Tibial nerve (tissue), 4 donors: ENCODE measurements at places on chromosomes 12 and 14. TPM values are rescaled to one million over a fixed set of nuclear protein-coding genes. Genes with fewer than 3 reads are reported as not detected.
A peak's percentile ranks its signal among the peaks of the same experiment; 100 is the strongest.

The IRAK3 gene
- total RNA-seq: 31.6 TPM

GRCh38 chr14:100764471-100765115 is 37.9 kb downstream of the DLK1 start:
- no peaks in the 10 kb centered on the region for H3K4me1 ChIP-seq
- H3K4me3 ChIP-seq: no peak overlapping the region
- no peaks in the 10 kb centered on the region for H3K36me3 ChIP-seq
- DNase-seq: no peak
- no peaks in the 10 kb centered on the region for H3K27me3 ChIP-seq
- H3K27ac ChIP-seq: no peak overlapping the region

The FGD6 gene
- total RNA-seq: 11.1 TPM

The TMCC3 gene
- 16.1 TPM for total RNA-seq

DNA sequence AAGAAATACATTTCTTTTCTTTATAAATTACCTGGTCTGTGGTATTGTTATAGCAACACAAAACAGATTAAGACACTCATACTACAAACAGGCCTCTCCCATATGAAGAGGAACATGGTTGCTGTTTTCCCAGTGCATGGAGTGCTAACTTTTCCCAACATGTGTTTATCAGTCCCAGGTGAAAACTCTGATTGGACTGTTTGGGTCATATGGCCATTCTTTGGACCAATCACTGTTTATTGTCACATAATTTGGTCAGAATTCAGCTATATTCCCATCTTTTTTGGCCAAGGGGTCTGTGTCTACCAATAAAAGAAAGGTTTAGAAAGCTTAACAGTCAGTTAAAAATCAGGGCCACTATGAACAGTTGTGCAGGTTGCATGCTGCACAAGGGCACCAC is 35.4 kb upstream of the CCDC60 start:
- H3K36me3 ChIP-seq: no peaks in the 10 kb centered on the region
- H3K27ac ChIP-seq: no peak overlapping the region
- no peak overlapping the region for H3K4me3 ChIP-seq
- H3K27me3 ChIP-seq: no peaks in the 10 kb centered on the region

GRCh38 chr12:51977320-51977753 is 25.8 kb downstream of the ACVR1B start:
- peaks cover 4% of the 10 kb centered on the region for H3K4me1 ChIP-seq
- no peaks in the 10 kb centered on the region for H3K27me3 ChIP-seq
- H3K36me3 ChIP-seq: no peaks in the 10 kb centered on the region
- H3K4me3 ChIP-seq: no peak overlapping the region
- no peak for DNase-seq

- no peak overlapping the region for H3K27ac ChIP-seq
- H3K27me3 ChIP-seq: no peaks in the 10 kb centered on the region
- H3K4me1 ChIP-seq: peaks cover 7% of the 10 kb centered on the region
Observed at GRCh38 chr12:92002195-92002649, 143.4 kb downstream of the BTG1 start.

- H3K4me3 ChIP-seq: no peak overlapping the region
- no peak for DNase-seq
- no peak overlapping the region for H3K27ac ChIP-seq
- no peaks in the 10 kb centered on the region for H3K4me1 ChIP-seq
- no peaks in the 10 kb centered on the region for H3K27me3 ChIP-seq
- no peaks in the 10 kb centered on the region for H3K36me3 ChIP-seq
Observed at GRCh38 chr12:109513051-109513450, 35.6 kb downstream of the UBE3B start.

The FGF6 gene
- not detected for total RNA-seq

The KRT73 gene
- not detected for total RNA-seq

The SMOC1 gene
- total RNA-seq: 13.8 TPM

- no peaks in the 10 kb centered on the region for H3K27me3 ChIP-seq
- no peak overlapping the region for H3K4me3 ChIP-seq
- peaks cover 4% of the 10 kb centered on the region for H3K4me1 ChIP-seq
- H3K36me3 ChIP-seq: no peaks in the 10 kb centered on the region
Observed at GRCh38 chr14:80850197-80850814, 91.2 kb downstream of the CEP128 start.

GRCh38 chr12:31729705-31730104 is 884 bp upstream of the AMN1 start:
- H3K4me1 ChIP-seq: peaks cover 12% of the 10 kb centered on the region
- DNase-seq: no peak
- H3K36me3 ChIP-seq: no peaks in the 10 kb centered on the region

DNA sequence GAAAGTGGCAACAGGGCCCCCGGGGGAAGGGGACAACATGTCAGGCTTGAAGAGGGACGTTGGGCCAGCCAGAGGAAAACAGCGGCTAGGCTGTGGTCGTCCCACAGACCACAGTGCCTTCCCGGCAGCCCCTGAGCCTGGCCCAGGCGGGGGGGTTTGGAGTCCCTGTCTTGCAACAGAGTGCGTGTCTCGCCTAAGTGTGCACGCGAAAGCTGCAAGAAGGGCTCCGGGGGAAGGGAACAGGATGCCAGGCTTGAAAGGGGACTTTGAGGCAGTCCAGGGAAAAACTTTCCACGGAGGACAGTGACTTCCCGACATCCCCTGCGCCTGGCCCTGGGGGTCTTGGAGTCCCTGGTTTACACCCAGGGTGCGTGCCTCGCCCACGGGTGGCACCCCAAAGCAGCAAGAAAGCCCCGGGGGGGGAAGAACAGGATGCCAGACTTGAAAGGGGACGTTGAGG is 157.5 kb upstream of the ALG10B start:
- H3K4me1 ChIP-seq: no peaks in the 10 kb centered on the region
- no peak for DNase-seq
- H3K27ac ChIP-seq: no peak overlapping the region
- no peak overlapping the region for H3K4me3 ChIP-seq

DNA sequence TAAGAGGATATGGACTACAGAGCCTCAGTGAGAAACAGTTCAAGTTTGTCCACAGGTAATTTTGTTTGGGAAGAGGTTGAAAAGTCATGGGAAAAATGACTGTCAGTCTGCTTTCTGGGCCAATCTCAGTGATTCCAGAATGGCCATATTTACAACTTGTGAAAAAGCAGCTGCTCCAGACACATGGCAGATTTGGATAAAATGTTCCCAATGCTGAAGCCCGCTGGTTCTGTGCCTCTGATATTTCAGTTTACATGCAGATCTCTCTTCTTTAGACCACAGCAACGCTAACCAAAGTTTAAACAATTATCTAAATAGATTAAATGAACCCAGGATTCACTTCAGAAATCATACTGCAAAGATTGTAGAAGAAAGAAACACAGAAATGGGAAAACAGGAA is 222.8 kb downstream of the SOX5 start:
- no peaks in the 10 kb centered on the region for H3K36me3 ChIP-seq
- no peak overlapping the region for H3K4me3 ChIP-seq
- DNase-seq: no peak
- H3K27me3 ChIP-seq: no peaks in the 10 kb centered on the region
- no peak overlapping the region for H3K27ac ChIP-seq
- H3K4me1 ChIP-seq: no peaks in the 10 kb centered on the region

GRCh38 chr12:80056845-80057244 is 42.5 kb upstream of the OTOGL start:
- no peak overlapping the region for H3K27ac ChIP-seq
- no peak overlapping the region for H3K4me3 ChIP-seq
- no peaks in the 10 kb centered on the region for H3K36me3 ChIP-seq
- no peak for DNase-seq

The GZMB gene
- total RNA-seq: 4.8 TPM

- H3K27me3 ChIP-seq: no peaks in the 10 kb centered on the region
- H3K36me3 ChIP-seq: no peaks in the 10 kb centered on the region
- H3K27ac ChIP-seq: no peak overlapping the region
- no peak overlapping the region for H3K4me3 ChIP-seq
Observed at GRCh38 chr12:110077800-110078199, 29.5 kb upstream of the C12orf76 start.

DNA sequence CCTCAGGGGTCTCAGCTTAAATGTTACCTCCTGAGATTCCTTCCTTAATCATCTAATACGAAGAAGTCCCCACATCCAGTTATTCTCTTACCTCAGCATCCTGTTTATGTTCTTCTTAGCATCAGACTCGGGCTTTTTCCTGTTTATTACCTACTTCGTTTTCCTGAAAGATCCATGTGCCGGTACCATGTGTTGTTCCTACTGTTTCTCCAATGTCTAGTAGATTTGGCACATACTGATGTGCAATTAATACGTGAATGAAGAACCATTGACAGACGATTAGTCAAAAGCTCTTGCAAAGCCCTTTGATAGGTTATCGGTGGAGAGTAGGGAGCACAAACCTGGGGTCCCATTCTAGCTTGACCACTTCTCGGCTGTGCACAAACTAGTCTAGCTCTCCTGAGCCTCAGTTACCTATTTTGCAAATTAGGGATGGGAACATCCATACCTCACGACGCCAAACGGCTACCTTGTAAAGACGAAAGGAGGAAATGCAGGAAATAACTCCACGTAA is 735 bp upstream of the MAPKAPK5 start:
- H3K4me1 ChIP-seq: peaks cover 17% of the 10 kb centered on the region
- H3K27me3 ChIP-seq: no peaks in the 10 kb centered on the region
- H3K4me3 ChIP-seq: peak overlapping the region; percentile 80
- H3K36me3 ChIP-seq: peaks cover 22% of the 10 kb centered on the region
- DNase-seq: peak; percentile 4
- H3K27ac ChIP-seq: peak overlapping the region; percentile 97

DNA sequence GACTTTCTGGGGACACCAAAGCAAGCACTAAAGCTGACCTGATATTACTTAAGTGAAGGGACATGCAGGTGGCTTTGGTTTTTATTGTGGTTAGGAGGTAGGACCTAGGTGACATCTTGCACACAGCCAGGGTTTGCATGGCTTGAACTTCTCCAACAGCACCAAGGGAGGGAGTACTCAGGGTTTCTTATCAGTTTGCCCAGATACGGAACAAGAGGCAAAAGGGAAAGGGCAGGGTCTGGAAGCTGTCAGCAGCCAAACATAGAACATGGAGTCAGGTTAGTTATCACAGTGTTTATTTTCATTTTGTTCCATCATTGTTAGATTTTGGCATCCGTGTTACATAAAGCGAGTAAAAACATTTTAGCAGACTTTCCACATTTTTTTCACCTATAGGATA is 186.3 kb upstream of the CLEC14A start:
- DNase-seq: no peak
- H3K4me1 ChIP-seq: no peaks in the 10 kb centered on the region
- no peak overlapping the region for H3K4me3 ChIP-seq
- no peak overlapping the region for H3K27ac ChIP-seq
- H3K36me3 ChIP-seq: no peaks in the 10 kb centered on the region
- H3K27me3 ChIP-seq: no peaks in the 10 kb centered on the region

GRCh38 chr14:77570706-77571268 is 45.6 kb downstream of the SPTLC2 start:
- H3K27ac ChIP-seq: no peak overlapping the region
- H3K4me1 ChIP-seq: no peaks in the 10 kb centered on the region
- no peak for DNase-seq
- H3K4me3 ChIP-seq: no peak overlapping the region
- H3K27me3 ChIP-seq: no peaks in the 10 kb centered on the region
- H3K36me3 ChIP-seq: peaks cover 28% of the 10 kb centered on the region

- peaks cover 19% of the 10 kb centered on the region for H3K4me1 ChIP-seq
- H3K36me3 ChIP-seq: no peaks in the 10 kb centered on the region
- peaks cover 29% of the 10 kb centered on the region for H3K27me3 ChIP-seq
- peak overlapping the region; percentile 48 for H3K4me3 ChIP-seq
Observed at GRCh38 chr14:79278286-79278797, 933.0 kb downstream of the DIO2 start.

DNA sequence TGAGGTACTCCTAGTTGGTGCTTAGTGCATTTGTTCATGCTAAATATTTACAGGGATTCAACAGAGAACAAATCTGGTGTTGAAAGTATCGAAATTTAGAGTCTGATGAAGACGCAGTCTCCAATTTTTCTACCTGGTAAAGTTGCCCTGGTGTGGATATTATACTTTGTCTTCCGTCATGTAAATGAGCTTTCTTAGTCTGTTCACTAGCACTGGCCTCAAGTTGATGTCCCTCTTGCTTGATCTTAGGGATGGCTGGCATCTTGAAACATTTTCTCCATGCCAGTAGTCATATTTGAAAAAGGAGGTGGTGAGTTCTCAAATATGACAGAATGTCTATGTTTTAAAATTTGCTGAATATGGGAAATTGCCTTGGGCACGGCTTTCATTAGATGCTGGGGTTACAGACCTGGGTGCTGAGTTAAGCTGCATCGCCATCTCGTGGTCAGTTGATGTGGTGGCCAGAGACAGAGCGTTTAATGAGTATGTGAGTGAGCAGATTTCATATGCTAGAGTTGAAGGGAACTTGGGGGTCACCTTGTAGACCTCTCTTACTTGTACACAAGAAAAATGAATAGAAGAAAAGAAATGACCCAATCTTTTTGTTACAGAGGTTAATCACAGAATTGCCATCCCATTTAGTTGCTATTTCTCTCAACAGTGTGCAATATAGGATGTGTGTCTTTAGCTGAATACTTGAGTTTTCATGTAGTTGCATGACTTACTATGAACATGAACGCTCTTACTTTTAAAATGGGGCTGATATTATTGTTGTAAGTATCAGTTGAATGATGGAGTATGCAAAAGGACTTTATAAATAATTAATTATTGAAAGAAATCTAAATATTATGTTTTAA is 172.8 kb upstream of the DCN start:
- no peaks in the 10 kb centered on the region for H3K4me1 ChIP-seq
- no peaks in the 10 kb centered on the region for H3K27me3 ChIP-seq
- H3K36me3 ChIP-seq: no peaks in the 10 kb centered on the region
- H3K4me3 ChIP-seq: no peak overlapping the region
- H3K27ac ChIP-seq: no peak overlapping the region

- no peak overlapping the region for H3K27ac ChIP-seq
- no peak for DNase-seq
- H3K27me3 ChIP-seq: no peaks in the 10 kb centered on the region
- H3K36me3 ChIP-seq: no peaks in the 10 kb centered on the region
Observed at GRCh38 chr14:50524731-50525515, 7.4 kb downstream of the MAP4K5 start.

GRCh38 chr12:51190820-51191219 is 17.9 kb upstream of the TFCP2 start:
- H3K27me3 ChIP-seq: no peaks in the 10 kb centered on the region
- no peak overlapping the region for H3K4me3 ChIP-seq
- H3K36me3 ChIP-seq: peaks cover 14% of the 10 kb centered on the region
- H3K4me1 ChIP-seq: no peaks in the 10 kb centered on the region

DNA sequence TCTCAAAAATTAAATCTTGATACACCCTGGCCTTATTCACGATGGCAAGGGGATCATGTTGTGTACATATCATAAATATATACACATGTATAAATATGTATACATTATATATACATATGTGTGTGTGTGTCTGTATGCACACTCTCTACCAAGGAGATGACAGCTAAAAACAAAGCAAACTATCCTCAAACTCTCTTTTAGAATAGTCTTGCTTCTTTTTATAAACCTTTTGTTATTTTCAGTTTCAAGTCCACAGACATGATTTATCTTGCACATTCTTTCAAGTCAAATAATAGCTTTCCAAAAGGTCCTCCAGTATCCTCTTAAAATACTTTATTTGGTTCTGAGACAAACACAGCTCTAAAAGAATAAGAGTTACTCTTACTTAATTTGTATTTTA is 8.4 kb downstream of the ANO6 start:
- no peaks in the 10 kb centered on the region for H3K36me3 ChIP-seq
- DNase-seq: no peak
- H3K27me3 ChIP-seq: no peaks in the 10 kb centered on the region
- no peak overlapping the region for H3K4me3 ChIP-seq
- H3K27ac ChIP-seq: no peak overlapping the region
